ENCODE measurements at places on chromosomes 11 and 22. TPM values are rescaled to one million over a fixed set of nuclear protein-coding genes. Genes with fewer than 3 reads are reported as not detected.

DNA sequence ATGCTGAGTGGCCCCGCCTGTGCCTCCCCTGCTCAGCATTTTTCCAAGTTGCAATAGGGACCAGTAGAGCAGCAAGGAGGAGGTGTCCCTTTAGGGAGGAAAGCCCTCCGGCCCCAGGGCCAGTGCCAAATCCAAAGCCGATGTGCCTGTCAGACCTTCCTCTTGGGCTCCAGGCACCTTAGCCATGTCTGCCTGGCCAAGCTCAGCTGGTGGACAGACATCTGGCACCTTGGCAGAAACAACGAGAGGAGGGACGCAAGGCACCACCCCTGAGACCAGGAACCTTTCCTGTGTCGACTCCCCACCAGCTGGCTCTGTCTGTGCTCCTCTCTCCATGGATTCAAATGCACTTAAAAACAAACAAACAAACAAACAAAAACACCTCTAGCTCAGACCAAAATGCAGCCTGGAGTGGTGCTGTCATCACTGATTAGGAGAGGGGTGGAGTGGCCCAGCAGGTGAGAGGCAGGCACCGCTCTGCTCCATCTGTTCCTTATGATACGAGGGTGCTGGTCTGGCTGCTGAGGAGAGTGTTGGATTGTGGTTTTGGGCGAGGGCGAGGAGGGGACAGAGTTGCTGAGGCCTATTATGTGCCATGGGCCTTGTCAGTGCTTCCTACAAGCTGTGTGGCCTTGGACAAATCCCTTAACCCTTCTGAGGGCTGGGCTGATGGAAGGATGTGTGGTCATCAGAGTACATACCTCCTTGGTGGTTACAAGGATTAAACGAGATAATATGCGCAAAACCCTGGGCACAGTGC, 46.2 kb downstream of the TP53I11 start:
- no peak overlapping the region for H3K4me3 ChIP-seq
- no peaks in the 10 kb centered on the region for H3K4me1 ChIP-seq
- H3K36me3 ChIP-seq: no peaks in the 10 kb centered on the region
- H3K27ac ChIP-seq: no peak overlapping the region
- H3K27me3 ChIP-seq: no peaks in the 10 kb centered on the region

DNA sequence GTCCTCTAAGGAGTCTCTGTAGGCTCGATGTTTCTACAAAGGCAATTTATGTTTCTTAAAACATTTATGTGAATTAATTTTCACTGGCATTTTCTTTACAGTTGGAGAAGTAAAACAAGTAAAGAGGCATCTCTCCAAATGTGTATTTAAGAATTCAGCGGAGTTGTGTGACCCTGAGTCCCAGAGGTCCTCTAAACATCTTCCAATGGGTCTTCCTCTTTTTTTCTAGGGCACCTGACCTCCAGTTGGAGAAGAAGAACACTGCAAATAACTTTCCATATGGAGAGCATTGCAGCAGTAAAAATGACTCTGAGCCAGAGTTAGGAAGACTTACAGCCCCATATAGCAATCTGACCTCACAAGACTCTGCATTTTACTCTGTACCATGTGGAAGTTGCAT, 480.5 kb upstream of the RAG2 start:
- H3K27me3 ChIP-seq: no peaks in the 10 kb centered on the region
- no peaks in the 10 kb centered on the region for H3K36me3 ChIP-seq
- no peak for DNase-seq
- no peak overlapping the region for H3K27ac ChIP-seq

Gene ACTN3
- 0.44 TPM for total RNA-seq

Gene ARHGEF12
- total RNA-seq: 64.9 TPM

Gene FAM180B
- total RNA-seq: 0.29 TPM

Measured in progenitor cell of endocrine pancreas (in vitro differentiated cells).